ENCODE measurements at places on chromosomes 5 and 9.

DNA sequence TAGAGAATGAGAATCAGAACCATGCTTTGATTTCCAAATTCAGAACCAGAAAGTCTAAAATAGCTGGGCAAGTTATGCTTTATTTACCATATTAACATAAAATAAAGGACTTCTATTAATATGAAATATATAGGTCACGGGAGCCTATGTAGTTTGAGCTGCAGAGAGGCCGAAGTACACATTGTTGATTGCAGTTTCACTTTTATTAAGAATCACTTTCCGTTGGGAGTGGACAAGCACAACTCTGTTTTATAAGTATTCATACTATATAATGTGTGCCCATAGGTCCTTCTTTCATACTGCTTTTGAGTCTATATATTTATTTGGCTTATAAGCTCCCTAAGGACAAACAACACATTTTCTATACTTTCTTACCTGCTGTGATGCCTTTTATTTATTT lies 58.7 kb upstream of the DMRT3 start:
- no peak for DNase-seq

GRCh38 chr5:14444161-14444560 lies 137.4 kb upstream of the OTULINL start:
- DNase-seq, result no peak

- no peak for DNase-seq
Observed at GRCh38 chr9:76296561-76297310, 97.5 kb downstream of the RFK start.

- DNase-seq, result no peak
Observed at GRCh38 chr5:96616801-96617200, 45.4 kb upstream of the CAST start.

GRCh38 chr5:95770830-95771708 lies 39.9 kb downstream of the RHOBTB3 start:
- no peak for DNase-seq

GRCh38 chr5:131863700-131864099 lies 66.9 kb upstream of the FNIP1 start:
- DNase-seq, result no peak

- DNase-seq, result no peak
Observed at GRCh38 chr9:99096409-99096808, 8.5 kb upstream of the TGFBR1 start.

DNA sequence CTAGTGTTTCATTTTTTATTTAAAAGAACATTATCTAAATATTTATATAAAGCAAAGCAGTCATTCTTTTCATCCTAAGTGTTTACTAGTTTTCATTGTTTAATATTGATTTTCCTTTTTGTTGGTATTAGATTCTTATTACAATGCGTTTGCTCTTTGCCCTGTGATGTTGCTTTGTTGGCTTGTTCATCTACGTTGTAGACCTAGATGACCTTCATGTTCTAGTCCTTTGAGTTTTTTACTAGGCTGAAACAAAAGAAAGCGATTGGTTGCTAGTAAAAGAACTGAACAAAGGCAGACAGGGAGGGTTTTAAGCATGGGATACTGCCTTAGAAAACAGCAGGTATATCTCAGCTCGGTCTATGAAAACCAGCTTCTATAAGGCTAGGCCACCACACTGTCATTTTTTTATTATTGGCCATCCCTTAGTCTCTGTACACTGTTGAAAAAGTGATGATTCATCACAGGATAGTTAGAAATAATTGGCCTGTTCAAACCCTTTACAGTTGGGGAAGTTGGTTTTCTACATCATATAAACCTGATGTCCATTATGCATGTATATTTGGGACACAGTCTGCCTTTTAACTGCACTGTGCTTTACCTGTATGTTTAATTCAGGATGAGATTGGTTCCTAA lies 119.0 kb downstream of the ZCCHC7 start:
- DNase-seq, result no peak

DNA sequence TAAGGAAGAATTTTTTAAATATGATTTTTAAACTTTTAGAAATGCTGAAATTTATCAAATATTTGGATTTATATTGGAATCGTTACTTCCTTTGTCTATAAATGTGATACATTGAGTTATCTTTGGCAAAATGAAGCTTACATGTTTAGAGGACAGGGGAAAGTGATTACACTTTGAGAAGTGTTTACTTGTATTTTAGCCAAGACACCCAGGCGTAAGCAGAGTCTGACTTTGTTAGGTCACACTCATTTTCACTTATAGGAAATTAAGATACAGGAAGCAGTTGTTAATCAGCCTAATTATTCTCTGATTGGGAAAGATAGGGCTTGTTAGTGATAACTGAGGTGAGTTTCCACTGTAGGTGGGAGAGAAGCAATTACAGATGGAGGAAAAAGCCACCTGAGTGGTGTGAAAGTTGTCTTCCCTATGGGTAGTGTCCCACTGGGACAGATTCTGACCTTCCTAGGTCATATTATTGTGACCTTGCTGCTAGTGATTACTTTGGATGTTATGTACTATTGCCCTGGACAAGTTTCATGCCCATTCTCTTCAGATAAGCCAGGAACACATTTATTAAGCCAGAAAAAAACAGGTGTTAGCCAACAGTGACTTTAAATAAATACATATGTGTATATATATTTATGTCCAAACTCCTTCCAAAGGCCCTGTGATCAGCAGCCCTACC lies 88.7 kb downstream of the UHRF2 start:
- no peak for DNase-seq

GRCh38 chr5:105816961-105817360 lies 1853.8 kb downstream of the EFNA5 start:
- DNase-seq, result no peak

GRCh38 chr5:103487218-103487617 lies 75.4 kb downstream of the NUDT12 start:
- DNase-seq, result no peak
